ENCODE measurements at places on chromosomes 7 and 10. TPM values are rescaled to one million over a fixed set of nuclear protein-coding genes. Genes with fewer than 3 reads are reported as not detected.

IGFBP3 gene
- 78.2 TPM for total RNA-seq

HTR5A gene
- total RNA-seq = not detected

SFMBT2 gene
- 2.5 TPM for total RNA-seq

PLAU gene
- 8.0 TPM for total RNA-seq

ADK gene
- 14.6 TPM for total RNA-seq

SUFU gene
- total RNA-seq = 6.0 TPM

NPTX2 gene
- total RNA-seq = 3.4 TPM

ITPRID1 gene
- total RNA-seq = 6.3 TPM

NAT16 gene
- total RNA-seq = not detected

NKX1-2 gene
- not detected for total RNA-seq

NUTM2E gene
- not detected for total RNA-seq

POLR2J2 gene
- total RNA-seq = 1.1 TPM

NUDCD3 gene
- 32.4 TPM for total RNA-seq

DNA sequence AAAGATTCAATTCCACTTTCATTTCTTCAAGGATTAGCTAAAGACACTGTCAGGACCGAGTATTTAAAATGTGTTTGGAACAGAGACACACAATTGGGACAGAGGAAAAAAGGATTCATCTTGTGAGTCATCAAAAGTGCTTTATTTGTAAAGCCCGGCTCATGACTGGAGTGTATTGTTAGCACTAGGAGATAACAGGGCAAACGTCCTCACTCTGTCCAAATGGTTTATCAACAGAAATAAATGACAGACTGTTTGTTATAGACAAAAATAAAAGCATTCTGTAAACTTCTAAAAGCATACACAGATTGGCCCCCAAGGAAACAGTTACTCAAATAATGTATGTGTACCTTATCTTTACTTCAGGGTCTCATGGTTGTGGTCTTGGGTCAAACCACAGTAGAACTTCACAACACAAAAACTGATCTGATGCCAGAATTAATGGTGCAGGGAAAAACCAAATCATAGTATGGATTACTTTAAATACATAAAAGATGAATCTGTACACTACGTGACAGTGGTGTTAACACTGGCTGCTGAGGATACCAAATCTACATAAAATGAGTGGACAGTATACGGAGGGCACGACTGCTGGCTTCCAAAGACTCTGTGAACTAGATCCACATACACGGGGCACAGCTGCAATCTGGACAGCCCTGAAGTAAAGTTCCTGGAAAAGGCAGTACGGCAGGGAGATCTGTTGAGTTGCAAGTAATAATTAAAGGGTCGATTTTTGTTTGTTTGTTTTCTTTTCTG lies 179.4 kb downstream of the PIP4K2A start:
- DNase-seq = no peak
- H3K27ac ChIP-seq = no peak overlapping the region
- peaks cover 4% of the 10 kb centered on the region for H3K36me3 ChIP-seq
- H3K4me1 ChIP-seq = no peaks in the 10 kb centered on the region

- no peaks in the 10 kb centered on the region for H3K36me3 ChIP-seq
- no peak overlapping the region for H3K4me3 ChIP-seq
- no peak overlapping the region for H3K27ac ChIP-seq
- DNase-seq = no peak
These were observed 293.2 kb upstream of the SEMA3D start for GRCh38 chr7:85479918-85480643.

DNA sequence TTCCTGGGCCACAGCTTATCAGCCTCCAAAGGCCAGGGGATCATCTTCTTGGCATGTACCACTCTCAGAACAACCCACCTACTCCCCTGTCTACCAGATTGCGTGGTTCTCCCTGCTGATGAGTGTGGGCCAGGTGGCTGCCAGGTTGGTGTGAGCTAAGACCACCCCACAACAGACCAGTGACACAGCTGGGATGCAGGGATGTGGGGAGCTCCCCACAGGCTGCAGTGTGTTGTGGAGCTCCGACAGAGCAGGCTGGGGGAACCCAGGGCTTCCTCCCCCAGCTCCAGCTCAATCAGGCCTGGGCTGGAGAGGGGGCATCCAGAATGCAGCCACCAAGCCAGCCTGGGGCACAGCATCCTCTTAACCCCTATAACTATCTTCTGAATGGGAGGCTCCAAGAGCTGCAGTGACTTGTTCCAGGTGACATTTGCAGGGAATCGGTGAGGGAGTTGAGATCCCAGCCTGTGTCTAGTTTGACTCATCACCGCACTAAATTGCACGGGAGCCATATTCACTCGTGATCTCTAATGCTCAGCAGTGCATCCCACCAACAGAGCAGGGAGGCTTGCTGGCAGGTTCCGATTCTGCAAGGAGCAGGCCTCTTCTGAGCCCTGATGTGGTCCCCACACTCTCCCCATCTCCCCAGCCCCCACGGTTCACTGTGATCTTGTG lies 596 bp upstream of the GDF2 start:
- H3K27me3 ChIP-seq = no peaks in the 10 kb centered on the region
- H3K36me3 ChIP-seq = no peaks in the 10 kb centered on the region
- no peak for DNase-seq

DNA sequence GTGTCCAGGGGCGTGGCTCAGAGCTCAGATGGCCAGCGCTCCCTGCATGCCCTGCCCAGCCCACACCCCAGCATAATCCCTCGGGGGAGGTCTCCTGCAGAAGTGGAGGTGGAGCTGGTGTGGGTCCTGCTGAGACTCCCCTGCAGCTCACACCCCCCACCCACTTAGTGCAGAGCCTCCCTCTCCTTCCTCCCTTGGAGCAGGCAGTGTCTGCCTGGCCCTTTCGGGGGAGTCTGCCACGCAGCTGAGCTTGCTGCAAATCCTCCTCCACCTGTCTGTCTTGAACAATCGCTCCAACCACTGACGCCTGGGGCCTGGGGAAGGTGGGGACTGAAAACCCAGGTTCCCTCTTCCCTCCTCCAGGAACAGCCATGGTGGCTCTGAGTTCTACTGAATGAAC lies 219.7 kb upstream of the PPP2R2D start:
- no peak for DNase-seq
- H3K36me3 ChIP-seq = no peaks in the 10 kb centered on the region
- H3K4me1 ChIP-seq = no peaks in the 10 kb centered on the region
- H3K27ac ChIP-seq = no peak overlapping the region

DNA sequence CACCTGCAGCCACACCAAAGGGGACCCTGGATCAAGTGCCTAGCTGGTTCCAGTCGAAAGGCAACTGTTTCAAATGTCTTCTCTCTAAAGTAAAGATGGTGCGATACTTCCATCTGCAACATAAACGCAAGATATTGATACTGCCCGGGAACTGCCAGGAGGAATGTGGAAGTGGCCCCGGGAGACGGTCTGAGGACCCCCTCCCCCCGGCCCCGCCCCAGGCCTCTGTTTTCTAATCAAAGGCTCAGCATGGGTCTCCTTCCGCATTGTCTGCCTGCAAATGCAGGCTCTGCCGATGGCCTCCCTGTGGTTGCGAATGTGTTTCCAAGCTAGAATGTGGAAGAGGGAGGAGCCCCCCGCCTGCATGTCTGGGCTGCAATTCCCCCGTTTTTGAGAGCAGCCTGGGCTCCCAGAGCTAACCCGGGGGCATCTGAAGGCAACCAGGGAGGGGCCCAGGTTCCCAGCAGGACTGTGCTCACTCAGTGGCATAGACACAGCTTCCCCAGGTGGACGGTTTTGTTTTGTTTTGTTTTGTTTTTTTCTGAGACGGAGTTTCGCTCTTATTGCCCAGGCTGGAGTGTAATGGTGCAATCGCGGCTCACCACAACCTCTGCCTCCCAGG lies 223.9 kb upstream of the PPP2R2D start:
- H3K36me3 ChIP-seq = no peaks in the 10 kb centered on the region
- H3K27me3 ChIP-seq = no peaks in the 10 kb centered on the region
- DNase-seq = no peak
- H3K4me3 ChIP-seq = no peak overlapping the region
- H3K27ac ChIP-seq = no peak overlapping the region

DNA sequence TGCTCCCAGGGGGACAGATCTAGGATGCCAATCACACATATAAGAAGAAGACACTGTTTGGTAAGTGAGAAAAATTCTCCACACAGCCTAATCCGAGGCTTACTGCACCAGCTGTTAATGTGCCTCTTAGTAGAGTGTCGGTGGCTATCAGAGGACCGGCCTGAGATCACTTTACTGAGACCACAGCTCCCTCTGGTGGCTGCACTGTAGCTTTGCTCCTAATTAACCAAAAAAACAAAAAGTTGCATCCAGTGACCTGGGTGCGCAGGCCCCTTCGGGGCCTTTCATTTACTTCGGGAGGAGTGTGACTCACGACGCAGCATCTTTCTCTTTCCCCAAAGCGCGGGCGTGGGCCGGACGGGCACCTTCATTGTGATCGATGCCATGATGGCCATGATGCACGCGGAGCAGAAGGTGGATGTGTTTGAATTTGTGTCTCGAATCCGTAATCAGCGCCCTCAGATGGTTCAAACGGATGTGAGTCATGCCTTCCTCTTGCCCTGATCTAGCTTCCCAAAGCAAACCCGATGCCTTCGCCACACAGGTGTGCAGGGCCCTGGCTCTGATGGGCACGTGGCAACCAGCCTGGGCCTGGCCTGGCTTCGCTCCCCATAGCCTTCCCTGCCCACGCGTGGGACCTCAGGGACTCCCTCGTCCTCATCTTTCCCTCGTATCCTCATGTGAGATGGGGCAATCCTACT lies 56.7 kb downstream of the MKI67 start:
- no peak overlapping the region for H3K27ac ChIP-seq
- no peaks in the 10 kb centered on the region for H3K27me3 ChIP-seq
- DNase-seq = peak; percentile 80
- H3K36me3 ChIP-seq = no peaks in the 10 kb centered on the region
- H3K4me3 ChIP-seq = no peak overlapping the region

GRCh38 chr7:30278849-30279652 lies 5.3 kb upstream of the ZNRF2 start:
- H3K36me3 ChIP-seq = no peaks in the 10 kb centered on the region
- no peak overlapping the region for H3K4me3 ChIP-seq
- no peak overlapping the region for H3K27ac ChIP-seq
- no peaks in the 10 kb centered on the region for H3K27me3 ChIP-seq
- no peak for DNase-seq

- no peak overlapping the region for H3K4me3 ChIP-seq
- H3K27ac ChIP-seq = no peak overlapping the region
- H3K27me3 ChIP-seq = no peaks in the 10 kb centered on the region
- DNase-seq = peak; percentile 23
These were observed 24.0 kb upstream of the GTF2I start for GRCh38 chr7:74633451-74633921.

DNA sequence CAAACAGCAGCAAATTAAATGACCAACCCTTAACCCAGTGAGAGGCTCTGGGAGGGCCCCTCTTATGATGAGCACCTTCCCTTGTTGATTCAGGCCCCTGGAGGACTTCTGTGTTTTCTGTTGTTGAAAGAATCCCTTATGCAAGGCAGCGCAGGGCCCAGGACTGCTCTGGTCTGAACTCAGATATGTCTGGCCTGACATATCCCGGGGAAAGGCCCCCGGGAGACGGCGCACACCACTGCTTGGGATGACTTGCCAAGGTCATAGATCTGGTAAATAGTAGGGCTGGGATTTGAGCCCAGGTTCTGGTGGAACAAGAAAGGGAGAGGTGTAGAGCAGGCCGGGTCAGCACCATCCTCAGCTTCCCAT lies 124.0 kb downstream of the AOAH start:
- no peaks in the 10 kb centered on the region for H3K36me3 ChIP-seq
- DNase-seq = no peak
- no peaks in the 10 kb centered on the region for H3K27me3 ChIP-seq
- no peak overlapping the region for H3K4me3 ChIP-seq
- H3K27ac ChIP-seq = no peak overlapping the region

GRCh38 chr7:149171892-149172533 lies 23.3 kb upstream of the ZNF282 start:
- H3K27ac ChIP-seq = no peak overlapping the region
- H3K36me3 ChIP-seq = peaks cover 39% of the 10 kb centered on the region
- no peaks in the 10 kb centered on the region for H3K4me1 ChIP-seq
- no peak for DNase-seq

DNA sequence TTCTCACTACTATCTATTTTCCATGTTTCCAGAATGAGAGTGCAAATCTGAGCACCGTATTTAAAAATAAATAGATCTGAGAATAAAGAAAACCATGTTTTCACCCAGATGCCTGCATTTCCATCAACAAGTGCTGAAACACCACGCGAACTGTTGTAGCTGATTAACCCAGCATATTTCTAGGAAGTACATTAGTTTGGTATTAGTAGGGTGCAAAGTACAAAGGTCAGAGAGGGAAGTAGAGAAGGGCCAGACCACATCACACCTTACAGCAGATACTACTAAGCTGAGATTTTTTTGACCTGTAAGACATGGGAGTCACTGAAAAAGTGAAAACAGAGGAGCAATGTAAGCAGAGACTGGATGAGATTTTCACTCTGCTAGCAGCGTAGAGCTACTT lies 181.3 kb downstream of the IMMP2L start:
- no peak overlapping the region for H3K4me3 ChIP-seq
- H3K4me1 ChIP-seq = no peaks in the 10 kb centered on the region
- no peak overlapping the region for H3K27ac ChIP-seq
- no peak for DNase-seq
- H3K36me3 ChIP-seq = no peaks in the 10 kb centered on the region
- no peaks in the 10 kb centered on the region for H3K27me3 ChIP-seq

DNA sequence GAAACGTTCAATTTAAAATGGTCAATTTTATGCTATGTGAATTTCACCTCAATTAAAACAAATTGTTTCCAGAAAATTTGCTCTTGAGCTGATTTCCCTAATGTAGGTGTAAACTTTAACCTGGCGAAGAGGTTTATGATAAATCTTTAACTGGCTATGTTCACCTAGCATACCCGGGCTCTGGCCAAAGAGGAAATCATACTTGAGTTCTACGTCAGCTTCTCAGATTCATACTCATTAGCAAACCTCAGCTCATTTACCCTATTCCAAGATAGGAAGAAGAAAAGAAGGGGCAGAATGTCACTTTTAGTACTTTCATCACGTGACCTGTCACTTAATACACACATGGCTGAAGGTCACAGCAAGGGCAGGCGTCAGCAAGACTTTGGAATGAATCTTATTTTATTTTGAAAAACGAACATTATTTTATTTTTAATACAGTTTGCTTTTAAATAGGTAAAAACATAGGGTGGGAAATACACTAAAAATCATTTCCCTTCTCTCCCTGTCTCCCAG lies 97.0 kb downstream of the ABLIM1 start:
- peaks cover 4% of the 10 kb centered on the region for H3K4me1 ChIP-seq
- H3K36me3 ChIP-seq = no peaks in the 10 kb centered on the region
- H3K4me3 ChIP-seq = no peak overlapping the region
- DNase-seq = no peak

GRCh38 chr7:66033471-66034385 lies 41.9 kb upstream of the ASL start:
- H3K4me1 ChIP-seq = no peaks in the 10 kb centered on the region
- H3K36me3 ChIP-seq = no peaks in the 10 kb centered on the region
- DNase-seq = no peak
- no peaks in the 10 kb centered on the region for H3K27me3 ChIP-seq

DNA sequence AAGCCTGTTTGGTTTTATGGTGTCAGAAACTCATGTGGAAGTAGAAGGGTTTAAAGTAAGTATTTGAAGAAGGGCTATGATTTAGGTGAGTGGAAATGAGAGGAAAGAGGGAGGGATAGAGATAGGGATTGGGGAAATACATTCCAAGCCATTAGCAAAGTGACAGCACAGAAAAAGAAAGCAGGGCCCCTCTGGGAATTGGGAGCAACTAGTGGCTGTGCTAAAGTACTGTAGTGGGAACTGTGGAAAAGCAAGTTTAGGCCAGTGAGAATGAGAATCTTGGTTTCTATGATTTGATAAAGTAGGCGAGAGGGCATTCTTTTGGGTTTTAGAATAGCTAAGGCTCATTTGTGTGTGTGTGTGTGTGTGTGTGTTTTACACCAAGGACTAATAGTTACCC lies 5.0 kb downstream of the PRKG1 start:
- H3K4me1 ChIP-seq = no peaks in the 10 kb centered on the region
- peaks cover 7% of the 10 kb centered on the region for H3K27me3 ChIP-seq
- H3K4me3 ChIP-seq = no peak overlapping the region
- DNase-seq = no peak

Measured in transverse colon (tissue), 4 donors.